ENCODE measurements at places on chromosomes 13 and 19.

DNA sequence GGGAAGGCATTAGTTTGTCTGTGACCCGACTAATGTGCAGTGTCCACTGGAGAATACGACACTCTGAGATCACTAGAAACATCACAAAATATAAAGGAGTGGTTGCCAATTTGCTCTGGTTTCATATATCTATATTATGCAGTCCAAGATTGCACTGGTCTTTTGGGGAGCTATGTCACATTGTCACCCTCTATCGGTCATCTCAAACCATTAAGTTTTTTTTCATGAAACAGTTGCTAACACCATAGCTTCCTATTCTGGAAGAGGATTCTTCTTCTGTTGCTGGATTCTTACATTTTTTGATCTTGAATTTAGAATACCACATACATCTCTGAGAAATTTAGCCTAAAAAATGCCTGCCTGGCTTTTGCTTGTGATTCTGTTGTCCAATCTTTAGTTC, 168.6 kb downstream of the LACC1 start:
- DNase-seq: no peak

- no peak for DNase-seq
Measured at GRCh38 chr13:35498231-35498630, 21.7 kb upstream of the MAB21L1 start.

GRCh38 chr13:59891053-59891452, 272.7 kb downstream of the DIAPH3 start:
- DNase-seq: no peak

DNA sequence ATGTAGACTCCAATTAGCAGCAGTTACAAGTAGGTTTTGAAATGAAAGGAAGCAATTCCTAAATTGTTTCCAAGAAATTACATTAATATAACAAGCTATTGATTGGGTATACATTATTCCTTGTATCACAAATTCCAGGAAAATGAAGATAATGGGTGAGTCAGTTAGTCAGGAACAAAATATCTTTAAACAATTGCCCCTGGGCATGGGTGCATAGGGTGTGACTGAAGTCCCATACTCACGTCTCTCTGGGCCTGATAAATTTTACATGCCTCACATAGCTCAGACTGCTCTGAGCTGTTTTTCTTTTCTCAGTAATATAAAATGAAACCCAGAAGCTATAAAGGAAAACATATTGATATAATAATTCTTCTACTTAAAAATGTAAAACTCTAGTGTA, 87.8 kb downstream of the FNDC3A start:
- no peak for DNase-seq

GRCh38 chr13:20964904-20965303, 62.4 kb upstream of the XPO4 start:
- no peak for DNase-seq

DNA sequence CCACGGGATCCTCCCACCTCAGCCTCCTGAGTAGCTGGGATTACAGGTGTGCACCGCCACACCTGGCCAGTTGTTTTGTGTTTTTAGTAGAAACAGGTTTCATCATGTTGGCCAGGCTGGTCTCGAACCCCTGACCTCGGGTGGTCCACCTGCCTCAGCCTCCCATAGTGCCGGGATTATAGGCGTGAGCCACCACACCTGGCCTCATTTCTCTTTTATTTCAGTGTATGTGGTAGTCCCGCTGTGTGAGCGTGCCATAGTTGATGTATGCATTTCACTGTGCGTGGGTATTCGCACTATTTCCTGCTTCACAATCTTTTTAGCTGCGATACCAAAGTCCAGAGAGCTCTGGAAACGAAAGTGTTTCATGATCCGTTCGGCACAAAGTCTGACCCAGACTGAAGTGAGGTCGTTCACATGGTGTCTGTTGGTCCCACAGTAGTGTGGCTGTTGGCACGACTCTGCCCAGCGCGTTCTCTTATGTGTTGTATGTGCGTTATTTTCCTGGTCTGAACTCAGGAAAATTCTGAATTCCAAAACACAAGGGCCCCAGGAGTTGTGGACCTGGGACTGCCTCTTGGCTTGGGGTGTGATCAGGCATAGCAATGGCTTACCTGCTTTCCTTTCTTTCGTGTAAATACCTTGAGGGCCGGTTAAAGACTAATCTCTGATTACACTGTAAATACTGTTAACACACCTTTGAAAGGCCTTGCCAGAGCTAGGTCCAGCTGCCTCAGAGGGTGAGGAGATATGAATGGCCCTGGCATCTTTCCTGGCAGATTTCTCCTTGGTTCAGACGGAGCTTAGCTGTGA, 8.6 kb downstream of the EPN1 start:
- DNase-seq: no peak

DNA sequence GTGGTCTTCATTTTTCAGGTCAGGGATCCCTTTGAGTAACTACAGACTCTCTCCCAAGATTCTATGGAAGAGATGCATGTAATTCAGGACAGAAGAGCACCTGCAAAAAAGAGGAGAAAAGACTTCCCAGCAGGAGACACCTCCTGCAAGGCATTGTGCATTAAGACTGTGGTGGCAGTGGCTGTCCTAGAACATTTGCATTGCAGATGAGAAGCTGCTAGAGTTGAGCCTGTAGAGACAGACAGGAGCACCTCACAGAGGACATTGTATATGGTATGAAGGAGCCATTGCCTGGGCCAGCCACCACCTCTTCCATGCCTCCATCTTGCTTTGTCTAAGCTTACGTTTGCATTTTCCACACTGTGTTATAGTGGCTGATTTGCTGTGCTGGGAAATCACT, 11.2 kb upstream of the MYO16 start:
- no peak for DNase-seq

GRCh38 chr19:4671185-4671851, 1.2 kb upstream of the MYDGF start:
- no peak for DNase-seq

- no peak for DNase-seq
Measured at GRCh38 chr13:110391273-110391672, 84.2 kb downstream of the COL4A2 start.

GRCh38 chr19:18908917-18909619, 10.1 kb downstream of the COPE start:
- DNase-seq: no peak

GRCh38 chr19:30546332-30546731, 174.1 kb downstream of the ZNF536 start:
- DNase-seq: no peak

DNA sequence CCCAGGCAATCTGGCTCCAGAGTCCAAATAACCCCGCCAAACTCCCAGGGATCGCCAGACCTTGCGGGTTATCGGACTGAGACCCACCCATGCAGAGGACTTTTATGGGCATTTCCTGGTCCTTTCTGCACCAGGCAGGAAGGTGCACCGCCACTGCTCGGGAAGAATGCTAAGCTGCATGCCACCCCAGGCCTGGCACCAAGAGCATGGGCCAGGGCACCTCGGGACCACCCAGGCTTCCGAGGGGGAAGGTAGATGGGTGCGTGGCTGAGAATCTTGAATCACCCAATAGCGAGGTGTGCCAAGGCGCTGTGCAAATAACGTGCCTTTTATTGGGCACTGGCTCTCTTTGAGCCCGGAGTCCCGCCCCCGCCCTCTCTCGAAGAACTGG, 422 bp upstream of the ZNF575 start:
- no peak for DNase-seq

Data from NK-92 treated with Interleukin-12 subunit alpha and Interleukin-12 subunit beta, amount 100 ng/mL, for 24 hours (cell line).